ENCODE measurements at places on chromosomes 7 and 10. TPM values are rescaled to one million over a fixed set of nuclear protein-coding genes. Genes with fewer than 3 reads are reported as not detected.

- H3K4me3 ChIP-seq = no peak overlapping the region
- peaks cover 3% of the 10 kb centered on the region for H3K4me1 ChIP-seq
- H3K27me3 ChIP-seq = peaks cover 10% of the 10 kb centered on the region
- DNase-seq = no peak
- no peak overlapping the region for H3K27ac ChIP-seq
Measured at GRCh38 chr10:33165911-33166310, 168.6 kb downstream of the NRP1 start.

DNA sequence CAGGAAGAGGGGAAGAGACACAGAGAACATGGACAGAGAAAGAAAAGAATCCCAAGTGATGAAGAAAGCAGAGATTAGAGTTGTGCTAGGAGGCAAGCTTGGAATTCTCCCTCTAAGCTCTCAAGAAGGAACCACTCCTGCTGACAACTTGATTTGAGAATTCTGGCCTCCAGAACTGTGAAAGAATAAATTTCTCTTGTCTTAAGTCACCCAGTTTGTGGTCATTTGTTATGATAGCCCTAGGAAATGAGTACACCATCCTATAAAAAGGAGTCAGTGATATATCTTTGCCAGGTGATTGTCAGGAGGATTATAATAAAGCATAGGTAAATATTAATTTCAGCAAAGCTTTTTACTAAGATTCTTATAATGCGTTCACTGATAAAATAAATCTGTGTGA, 82.7 kb upstream of the TFEC start:
- no peak overlapping the region for H3K4me3 ChIP-seq
- H3K4me1 ChIP-seq = no peaks in the 10 kb centered on the region
- H3K27ac ChIP-seq = no peak overlapping the region
- no peak for DNase-seq

DNA sequence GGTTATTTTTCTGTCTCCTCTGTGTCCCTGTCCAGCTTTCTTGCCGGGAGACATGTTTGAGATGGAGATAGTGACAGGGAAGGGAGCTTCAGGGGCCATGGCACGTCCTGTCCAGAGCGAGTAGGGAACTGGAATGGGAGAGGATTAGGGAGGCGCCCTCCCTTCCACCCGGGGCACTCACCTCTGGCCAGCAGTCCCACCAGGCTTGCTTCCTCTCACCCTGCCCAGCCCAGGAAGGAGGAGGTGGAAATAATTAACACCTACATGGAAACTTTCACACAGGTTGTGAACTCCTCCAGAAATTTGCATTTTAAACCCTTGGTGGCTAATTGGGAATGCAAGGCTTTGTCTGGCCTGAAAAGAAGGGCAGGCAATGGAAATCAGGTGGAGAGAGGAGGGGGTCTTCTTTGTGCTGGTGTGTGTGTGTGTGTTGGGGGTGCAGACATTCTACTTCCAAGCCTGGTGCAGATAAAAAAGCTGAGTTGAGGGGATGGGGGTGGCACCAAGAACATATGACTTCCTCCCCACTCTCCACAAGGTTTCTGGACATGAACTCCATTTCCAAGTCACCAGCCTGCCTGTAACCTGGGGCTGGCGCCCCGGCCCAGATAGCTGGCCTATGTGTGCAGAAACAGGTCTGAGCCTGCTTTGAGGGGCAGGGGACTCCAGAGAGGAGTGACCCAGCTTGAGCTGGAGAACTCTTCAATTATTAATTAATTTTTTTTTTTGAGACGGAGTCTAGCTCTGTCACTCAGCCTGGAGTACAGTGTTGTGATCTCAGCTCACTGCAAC, 199.4 kb downstream of the CYP26A1 start:
- no peak overlapping the region for H3K27ac ChIP-seq
- DNase-seq = no peak

DNA sequence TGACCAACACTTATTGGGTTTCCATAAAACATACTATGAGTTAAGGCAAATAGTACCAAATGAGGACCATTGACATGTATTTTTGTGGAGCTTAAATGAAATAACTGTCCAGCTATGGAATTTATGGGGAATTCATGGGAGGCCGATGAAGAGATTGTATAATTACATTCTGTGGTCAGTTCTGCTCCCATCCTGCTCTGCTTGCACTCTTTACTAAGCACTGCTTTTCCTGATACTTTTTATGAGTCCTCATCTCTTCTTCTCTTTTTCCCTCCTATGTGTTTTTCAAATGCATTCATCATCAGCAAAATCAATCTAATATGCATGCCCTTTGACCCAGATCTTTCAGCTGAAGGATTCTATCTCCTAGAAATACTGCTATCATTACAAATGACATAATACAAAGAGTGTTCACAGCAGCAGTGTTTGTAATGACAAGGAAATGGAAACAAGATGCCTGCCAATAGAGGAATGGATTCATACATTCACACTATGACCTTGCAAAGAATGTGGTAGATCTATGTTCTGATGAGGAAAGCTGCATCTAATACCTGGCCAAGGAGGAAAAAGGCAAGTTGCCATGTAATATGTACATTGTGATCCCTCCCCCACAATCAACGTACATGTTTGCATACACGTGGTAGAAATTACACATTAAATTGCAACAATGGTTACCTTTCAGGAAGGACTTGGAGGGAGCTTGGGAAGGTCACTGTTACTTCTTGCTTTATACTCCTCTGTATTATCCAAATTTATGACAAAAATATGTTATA, 73.9 kb downstream of the PCGF5 start:
- H3K4me1 ChIP-seq = peaks cover 9% of the 10 kb centered on the region
- no peak overlapping the region for H3K27ac ChIP-seq
- no peaks in the 10 kb centered on the region for H3K36me3 ChIP-seq
- no peak overlapping the region for H3K4me3 ChIP-seq

GRCh38 chr10:14659626-14660196, 115.0 kb downstream of the FAM107B start:
- peaks cover 12% of the 10 kb centered on the region for H3K36me3 ChIP-seq
- no peaks in the 10 kb centered on the region for H3K27me3 ChIP-seq
- peak overlapping the region; percentile 53 for H3K4me3 ChIP-seq
- H3K27ac ChIP-seq = peak overlapping the region; percentile 96
- H3K4me1 ChIP-seq = peaks cover 61% of the 10 kb centered on the region

DNA sequence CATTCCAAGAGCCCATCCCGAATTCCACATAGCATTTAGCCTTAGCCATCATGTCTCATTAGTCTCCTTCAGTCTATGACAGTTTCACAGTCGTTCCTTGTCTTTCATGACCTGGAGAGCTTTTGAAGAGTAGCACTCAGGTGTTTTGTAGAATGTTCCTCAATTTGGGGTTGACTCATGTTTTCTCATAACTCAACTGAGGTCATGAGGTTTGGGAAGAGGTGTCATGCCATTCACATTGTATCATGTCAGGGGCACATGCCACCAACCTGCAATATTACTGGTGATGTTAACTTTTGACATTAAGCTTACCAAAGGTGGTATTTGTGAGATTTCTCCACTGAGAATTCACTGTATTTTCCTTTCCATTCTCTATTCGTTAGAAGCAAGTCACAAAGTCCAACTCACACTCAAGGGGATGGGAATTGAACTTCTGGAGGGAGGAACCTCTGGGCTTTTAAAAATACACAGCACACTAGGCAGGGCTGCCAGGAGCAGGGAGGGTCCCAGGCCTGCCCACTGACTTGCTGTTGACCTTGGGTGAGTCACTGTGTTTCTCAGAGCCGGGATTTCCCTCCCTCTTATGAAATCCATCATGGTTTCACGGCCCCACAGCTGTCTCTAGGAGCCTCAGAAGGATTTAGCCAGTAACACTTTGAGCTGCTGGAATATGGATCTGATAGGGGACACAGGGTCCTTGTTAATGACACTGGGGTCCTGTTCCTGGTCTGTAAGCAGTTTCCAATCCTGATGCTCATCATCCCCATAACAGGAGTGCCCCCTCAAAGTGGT, 74.4 kb upstream of the TCF7L2 start:
- peaks cover 2% of the 10 kb centered on the region for H3K4me1 ChIP-seq
- DNase-seq = peak; percentile 11
- H3K4me3 ChIP-seq = no peak overlapping the region
- peaks cover 2% of the 10 kb centered on the region for H3K36me3 ChIP-seq
- H3K27ac ChIP-seq = no peak overlapping the region

GRCh38 chr7:27636326-27637006, 26.2 kb downstream of the HIBADH start:
- DNase-seq = no peak
- no peaks in the 10 kb centered on the region for H3K27me3 ChIP-seq
- peaks cover 34% of the 10 kb centered on the region for H3K4me1 ChIP-seq
- peaks cover 24% of the 10 kb centered on the region for H3K36me3 ChIP-seq

DNA sequence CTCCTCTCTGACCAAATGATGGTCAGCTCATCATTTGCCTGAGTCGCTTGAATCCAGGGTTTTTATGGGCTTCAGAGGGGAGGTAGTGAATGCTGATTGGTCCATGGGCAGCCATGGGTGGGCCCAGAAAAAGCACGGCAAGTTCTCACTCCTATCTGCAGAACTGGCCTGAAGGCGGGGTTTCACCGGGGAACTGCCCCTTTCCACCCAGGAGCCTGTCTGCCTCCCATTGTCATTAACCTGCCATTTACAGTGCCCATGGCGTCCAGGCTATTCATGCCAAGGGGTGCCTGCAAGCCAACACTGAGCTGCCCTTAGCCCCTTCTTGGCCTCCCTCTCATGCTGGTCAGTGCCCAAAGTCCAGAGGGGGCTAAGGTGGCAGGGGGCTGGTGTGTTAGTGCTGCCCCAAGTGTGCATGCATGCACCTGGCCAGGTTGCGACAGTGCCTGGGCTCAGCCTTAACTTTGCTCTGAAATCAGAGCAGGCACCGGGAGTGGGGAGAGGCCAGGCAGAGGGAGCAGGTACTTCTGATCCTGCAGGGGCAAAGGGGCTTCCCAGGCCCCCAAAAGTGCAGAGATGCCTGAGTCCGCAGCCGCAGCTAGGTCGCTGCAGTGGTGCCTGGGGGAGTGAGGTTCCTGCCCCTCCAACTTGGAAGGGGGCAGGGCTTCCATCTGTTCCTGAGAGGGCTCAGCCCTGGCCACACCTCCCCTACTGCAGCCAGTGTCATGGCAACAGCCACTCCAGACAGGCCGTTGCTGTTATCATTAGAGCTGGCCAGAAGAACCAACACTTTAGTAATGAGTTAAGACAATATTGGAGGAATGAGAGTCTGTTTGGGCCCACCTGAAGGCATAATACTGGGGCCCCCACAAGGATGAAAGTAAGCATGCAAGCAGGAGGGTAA, 561.6 kb downstream of the GRM8 start:
- H3K36me3 ChIP-seq = no peaks in the 10 kb centered on the region
- H3K4me1 ChIP-seq = no peaks in the 10 kb centered on the region
- H3K27me3 ChIP-seq = peaks cover 2% of the 10 kb centered on the region

Gene ITGB8
- total RNA-seq = not detected

Gene DIP2C
- total RNA-seq = 0.95 TPM

Gene ZNF853
- 1.3 TPM for total RNA-seq

Gene ELFN1
- total RNA-seq = 0.36 TPM

DNA sequence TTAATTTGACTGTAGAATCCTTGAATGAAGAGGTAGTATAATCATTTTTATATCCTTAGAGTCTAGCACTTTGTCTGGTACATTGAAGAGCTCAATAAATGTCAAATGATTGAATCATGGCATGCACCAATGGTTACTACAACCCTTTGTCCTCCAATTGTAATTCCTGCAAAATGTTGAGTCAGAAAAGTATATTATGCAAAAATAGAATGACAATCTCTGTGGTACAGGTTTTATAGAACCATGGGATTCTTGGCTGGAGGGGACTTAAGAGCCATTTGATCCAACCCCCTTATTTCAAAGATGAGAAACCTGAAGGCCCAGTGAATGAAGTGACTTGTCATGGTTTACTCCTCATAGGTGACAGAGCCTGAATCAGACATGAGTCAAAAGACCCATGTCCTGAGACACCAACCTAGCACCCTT, 30.9 kb upstream of the SMKR1 start:
- peaks cover 4% of the 10 kb centered on the region for H3K4me1 ChIP-seq
- no peak overlapping the region for H3K27ac ChIP-seq
- H3K36me3 ChIP-seq = peaks cover 6% of the 10 kb centered on the region
- DNase-seq = no peak

Gene FOXI2
- not detected for total RNA-seq

- peaks cover 15% of the 10 kb centered on the region for H3K27me3 ChIP-seq
- no peak for DNase-seq
- H3K27ac ChIP-seq = no peak overlapping the region
- H3K36me3 ChIP-seq = no peaks in the 10 kb centered on the region
Measured at GRCh38 chr10:132814469-132814856, 28.5 kb upstream of the NKX6-2 start.

DNA sequence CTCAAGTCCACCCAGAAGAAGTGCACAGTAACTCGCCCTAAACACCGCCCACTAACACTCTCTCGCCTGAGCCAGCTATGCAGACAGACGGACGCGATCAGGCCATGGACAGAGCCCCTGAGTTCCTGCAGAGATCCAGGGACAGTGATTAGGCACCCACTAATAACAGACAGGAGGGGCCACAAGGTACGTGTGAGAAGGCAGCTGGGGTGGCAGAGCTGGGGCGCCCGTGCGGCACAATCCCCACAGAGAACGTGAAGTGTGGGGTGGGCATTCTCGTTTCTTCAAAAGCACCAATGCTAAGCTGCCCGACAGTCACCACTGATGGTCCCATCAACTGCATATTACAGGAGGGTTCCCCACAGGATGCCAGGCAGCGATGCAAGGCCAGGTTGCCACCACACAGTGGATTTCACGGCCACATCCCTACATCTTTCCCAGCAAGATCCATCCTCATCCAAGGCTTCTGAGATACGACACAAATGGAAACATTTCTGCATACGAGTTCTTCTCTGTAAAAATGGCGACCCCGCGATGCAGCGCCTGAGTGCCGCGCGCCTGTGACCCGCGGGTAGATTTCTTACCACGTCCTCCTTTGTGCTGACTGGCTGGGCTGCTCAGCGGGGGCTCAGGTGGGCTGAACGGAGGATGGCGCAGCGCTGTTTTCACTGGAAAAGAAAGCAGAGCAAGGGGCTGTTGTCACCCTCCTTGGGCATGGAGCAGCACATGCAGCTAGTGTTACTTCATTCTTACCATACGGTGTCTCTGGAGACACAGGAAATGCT, 237.5 kb downstream of the TNS3 start:
- no peaks in the 10 kb centered on the region for H3K36me3 ChIP-seq
- no peak overlapping the region for H3K27ac ChIP-seq
- DNase-seq = no peak
- no peak overlapping the region for H3K4me3 ChIP-seq

DNA sequence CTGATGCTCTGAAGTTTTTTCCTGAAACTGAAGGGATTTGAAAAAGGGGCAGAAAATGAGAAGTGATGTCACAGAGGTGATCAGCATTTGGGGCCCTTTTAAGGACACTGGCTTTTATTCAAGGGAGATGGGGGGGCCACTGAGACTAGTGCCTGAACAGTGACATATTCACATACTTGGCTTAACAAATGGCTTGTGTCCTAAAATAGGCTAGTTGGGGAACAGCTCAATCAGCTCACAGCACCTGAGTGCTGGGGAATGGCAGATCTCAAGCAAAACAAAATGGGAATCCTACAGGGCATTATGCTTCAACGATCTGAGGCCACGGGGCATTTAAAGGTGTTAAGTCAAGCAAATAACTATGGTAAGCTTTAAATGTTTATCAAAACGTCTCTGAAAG, 90.1 kb downstream of the UBE2H start:
- H3K36me3 ChIP-seq = peaks cover under 1% of the 10 kb centered on the region
- peaks cover 52% of the 10 kb centered on the region for H3K4me1 ChIP-seq
- DNase-seq = no peak
- H3K27ac ChIP-seq = no peak overlapping the region
